ENCODE measurements at places on chromosomes 2 and 18.

DNA sequence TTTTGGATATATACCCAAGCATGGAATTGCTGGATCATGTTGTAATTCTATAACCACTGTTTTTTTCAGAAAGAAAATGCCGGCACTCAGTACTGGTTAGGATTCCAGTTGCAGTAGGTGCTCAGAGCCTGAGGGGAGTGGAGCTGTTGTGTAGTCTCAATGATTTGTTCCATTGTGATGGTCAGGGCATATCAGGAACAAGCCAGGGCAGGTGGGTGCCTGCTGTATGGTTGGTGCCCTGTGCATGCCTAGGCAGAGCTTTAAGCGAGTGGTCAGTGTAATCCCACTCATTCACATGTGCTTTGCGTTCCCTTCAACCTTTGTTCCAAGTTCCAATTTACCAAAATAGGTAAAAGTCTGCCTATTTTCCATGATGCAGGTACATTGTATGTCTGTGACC is 100.9 kb downstream of the FHOD3 start:
- no peak for DNase-seq

- DNase-seq, result no peak
Observed at GRCh38 chr2:239512054-239512453, 111.2 kb upstream of the HDAC4 start.

DNA sequence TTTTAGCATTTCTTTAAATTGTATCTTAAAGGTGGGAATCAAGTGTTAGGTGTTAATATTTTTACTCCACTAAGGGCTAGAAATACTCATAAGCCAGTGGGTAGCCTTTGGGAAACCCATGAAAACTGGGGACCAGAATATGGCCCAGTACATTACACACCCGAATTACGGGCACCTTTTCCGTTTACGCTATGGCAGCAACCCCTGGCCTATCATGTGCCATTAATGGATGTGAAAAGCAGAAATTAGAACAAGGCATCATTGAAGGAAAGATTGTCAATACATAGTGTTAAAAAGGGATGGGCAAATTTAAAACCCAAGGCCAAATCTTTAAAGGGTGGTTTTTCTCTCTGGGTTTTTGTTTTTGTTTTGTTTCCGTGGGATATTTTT is 781 bp downstream of the FARP2 start:
- no peak for DNase-seq

- DNase-seq, result no peak
Observed at GRCh38 chr18:67453901-67454300, 62.6 kb downstream of the DSEL start.

DNA sequence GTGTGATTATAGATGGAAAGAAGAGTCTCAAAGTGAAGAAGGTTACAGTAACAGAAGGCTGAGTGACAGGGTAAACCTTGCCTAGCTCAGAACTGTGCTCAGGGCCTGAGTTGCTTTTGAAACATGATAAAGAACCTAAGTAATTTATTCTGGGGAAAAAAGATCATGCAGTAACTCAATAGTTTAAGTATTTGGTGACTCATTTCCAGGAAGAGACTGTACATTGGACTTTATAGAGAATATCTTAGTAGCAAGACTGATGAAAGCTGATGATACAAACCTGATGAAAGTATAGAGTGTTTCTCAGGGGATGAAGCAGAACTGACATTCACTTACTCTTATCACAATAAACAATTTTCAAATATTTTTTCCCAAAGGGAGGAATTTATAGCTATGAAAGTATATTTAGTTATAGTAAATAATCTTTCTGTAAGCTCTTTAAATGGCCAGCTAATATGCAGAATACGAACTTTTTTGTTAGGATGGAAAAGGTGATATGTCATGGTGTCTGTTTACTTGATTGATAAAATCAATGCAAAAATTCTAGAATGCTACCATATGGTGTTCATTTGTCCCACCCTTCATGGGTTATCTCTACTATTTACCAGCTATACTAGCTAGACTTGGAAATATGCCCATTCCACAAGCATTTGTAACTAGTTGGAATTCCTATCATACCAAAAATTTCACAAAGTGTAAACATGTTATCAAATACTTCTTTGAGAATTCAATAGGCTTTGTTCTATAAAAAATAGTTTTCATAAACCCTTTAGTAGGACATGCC is 1265.5 kb upstream of the ACVR2A start:
- no peak for DNase-seq

DNA sequence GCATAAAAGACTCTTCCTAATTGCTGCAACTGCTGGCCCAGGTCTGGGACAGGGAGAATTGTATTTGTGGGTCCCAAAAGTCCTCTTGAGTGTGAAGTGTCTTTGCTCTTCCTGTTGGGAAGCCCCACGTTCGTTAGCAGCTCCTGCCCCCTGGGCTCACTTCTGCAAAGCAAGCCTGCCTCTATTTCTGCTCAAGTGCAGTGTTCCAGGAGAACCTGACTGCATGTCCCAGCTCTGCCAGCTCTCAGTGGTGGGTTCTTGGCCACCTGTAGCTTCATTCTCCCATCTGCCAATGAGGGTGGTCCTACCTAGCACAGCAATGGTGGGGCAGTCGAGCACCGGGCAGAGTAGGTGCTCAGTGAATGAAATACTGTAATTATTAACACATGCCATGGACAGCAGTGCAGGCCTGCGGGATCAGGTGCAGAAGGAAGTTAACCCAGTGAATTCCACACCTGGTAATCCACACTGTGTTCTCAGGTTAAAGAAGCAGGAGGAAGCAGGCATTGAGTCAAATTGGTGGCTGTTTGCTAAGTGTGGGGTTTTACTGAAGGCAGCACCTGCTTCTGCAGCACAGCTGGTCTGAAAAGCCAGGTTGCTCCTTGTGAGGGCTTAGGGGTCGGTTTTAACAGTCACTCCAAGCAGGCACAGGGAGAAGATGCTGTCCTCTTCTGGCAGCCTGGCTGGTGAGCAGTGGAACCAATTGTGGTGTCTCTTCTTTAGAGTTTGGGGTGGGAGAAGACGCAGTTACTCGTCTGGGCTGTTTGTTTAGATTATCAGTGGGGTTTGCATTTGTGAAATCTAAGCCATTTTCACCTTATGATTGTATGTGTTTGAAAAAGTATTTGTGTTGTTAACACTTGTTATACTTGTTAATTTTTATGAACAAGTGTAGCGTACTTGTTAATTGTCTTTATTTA is 54.3 kb downstream of the DGKD start:
- no peak for DNase-seq

DNA sequence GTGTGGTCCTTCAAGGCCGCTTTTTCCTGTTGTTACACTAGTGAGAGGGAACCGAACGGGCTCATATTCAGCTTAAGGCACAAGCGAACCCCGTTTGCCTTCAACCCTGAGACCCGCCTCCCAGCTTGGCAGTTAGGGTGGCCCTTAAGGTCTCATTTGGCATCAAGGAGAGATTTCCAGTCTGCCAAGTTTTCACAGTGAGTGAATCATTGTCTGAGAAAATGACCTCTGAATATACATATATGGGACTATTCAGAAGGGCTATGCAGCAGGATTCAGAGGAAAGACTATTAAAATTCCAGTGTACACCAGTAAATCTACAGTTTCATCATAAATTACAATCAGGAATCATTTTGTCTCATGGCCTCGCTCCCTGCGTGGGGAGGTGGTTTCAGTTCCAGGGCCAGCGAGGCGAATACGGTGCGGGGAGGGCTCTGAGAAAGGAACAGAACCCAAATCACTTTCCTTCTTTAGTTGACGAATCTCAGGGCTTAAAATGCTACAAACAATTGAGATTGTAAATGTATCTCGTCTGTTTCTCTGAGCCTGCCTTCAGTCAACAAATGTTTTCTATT is 231.4 kb downstream of the FAM210A start:
- DNase-seq, result no peak

- no peak for DNase-seq
Observed at GRCh38 chr2:72271766-72272641, 124.3 kb upstream of the CYP26B1 start.

DNA sequence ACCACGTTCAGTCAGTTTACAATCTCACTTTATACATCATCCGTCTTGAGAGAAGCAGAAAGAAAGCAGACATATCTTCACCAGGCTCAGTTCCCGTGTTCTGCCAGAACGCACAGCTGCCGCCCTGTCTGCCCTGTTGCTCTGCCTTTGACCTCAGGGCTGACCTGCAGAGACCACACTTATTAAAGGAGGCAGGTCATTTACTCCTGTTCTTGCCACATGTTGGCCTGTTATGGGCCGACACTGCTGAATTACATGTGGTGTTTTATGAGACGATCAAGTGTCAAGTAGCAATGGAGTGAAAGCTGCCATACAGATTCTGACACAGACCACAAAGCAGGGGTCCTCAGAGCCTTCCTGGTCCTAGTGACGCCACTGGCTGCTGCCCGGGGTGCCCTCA is 232.2 kb downstream of the TTC32 start:
- no peak for DNase-seq

- no peak for DNase-seq
Observed at GRCh38 chr2:41922177-41922576, 125.6 kb upstream of the PKDCC start.

GRCh38 chr2:144020047-144020446 is 499.9 kb downstream of the ZEB2 start:
- DNase-seq, result no peak

- no peak for DNase-seq
Observed at GRCh38 chr18:42752916-42753315, 362.6 kb downstream of the RIT2 start.

GRCh38 chr2:97913846-97914245 is 81.9 kb downstream of the TMEM131 start:
- no peak for DNase-seq

- no peak for DNase-seq
Observed at GRCh38 chr2:60806988-60807681, 51.1 kb downstream of the PAPOLG start.

DNA sequence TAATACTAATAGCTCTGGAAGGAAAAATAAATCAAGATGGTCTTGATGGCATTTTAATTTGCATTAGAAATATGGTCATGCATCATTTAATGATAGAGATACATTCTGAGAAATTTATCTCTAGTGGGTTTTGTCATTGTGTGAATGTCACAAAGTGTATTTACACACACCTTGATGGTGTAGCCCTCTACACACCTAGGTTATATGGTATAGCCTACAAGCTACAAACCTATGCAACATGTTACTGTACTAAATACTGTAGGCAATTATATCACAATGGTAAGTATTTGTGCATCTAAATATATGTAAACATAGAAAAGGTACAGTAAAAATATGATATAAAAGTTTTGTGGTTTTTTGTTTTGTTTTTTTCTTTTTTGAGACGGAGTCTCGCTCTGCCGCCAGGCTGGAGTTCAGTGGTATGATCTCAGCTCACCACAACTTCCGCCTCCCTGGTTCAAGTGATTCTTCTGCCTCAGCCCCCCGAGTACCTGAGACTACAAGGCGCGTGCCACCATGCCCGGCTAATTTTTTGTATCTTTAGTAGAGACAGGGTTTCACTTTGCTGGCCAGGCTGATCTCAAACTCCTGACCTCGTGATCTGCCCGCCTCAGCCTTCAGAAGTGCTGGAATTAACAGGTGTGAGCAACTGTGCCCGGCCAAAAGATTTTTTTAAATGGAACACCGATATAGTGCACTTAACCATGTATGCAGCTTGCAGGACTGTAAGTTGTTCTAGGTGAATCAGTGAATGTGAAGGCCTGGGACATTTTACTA is 83.7 kb upstream of the UBXN4 start:
- no peak for DNase-seq

GRCh38 chr18:38116716-38117115 is 551.1 kb upstream of the CELF4 start:
- DNase-seq, result no peak

- DNase-seq, result peak; percentile 63
Observed at GRCh38 chr2:96146153-96146880, 1.1 kb upstream of the DUSP2 start.

DNA sequence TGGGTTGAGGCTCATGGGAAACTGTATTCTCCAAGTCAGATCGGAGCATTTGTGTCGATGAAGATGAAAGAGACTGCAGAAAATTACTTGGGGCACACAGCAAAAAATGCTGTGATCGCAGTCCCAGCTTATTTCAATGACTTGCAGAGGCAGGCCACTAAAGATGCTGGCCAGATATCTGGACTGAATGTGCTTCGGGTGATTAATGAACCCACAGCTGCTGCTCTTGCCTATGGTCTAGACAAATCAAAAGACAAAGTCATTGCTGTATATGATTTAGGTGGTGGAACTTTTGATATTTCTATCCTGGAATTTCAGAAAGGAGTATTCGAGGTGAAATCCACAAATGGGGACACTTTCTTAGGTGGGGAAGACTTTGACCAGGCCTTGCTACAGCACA is 336.6 kb downstream of the PAX3 start:
- DNase-seq, result no peak

DNA sequence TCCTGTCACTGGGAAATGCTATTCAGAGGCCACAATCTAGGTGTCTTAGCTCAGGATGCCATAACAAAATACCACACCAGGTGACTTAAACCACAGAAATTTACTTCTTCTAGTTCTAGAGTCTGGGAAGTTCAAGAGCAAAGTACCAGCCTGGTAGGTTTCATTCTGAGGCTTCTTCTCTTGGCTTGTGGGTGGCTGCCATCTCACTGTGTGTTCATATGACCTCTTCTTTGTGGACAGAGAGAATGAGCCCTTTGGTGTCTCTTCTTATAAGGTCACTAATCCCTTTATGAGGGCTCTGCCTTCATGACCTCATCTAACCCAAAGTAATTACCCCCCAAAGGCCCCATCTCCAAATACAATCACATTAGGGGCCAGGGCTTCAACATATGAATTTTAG is 57.3 kb downstream of the RHOB start:
- no peak for DNase-seq

GRCh38 chr18:63817441-63818051 is 42.3 kb downstream of the SERPINB7 start:
- DNase-seq, result no peak

DNA sequence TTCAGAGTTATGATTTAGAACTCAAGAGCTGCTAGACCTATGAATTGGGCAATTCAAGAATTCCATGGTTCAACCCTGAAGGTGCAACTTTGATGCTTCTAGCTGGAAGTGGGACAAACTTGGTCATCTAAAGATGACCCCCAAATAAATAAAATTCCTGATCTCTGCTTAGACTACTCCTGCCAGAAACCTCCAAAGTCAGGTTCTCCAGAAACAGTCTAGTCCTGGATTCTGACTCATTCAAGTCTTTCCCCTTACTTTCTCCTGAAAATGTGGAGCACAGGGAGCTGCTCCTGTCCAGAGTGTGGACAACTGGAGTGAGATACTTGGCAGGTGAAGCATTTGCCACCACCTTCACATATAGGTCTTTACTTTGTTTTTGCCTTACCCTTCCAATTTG is 557.7 kb upstream of the TNP1 start:
- no peak for DNase-seq

DNA sequence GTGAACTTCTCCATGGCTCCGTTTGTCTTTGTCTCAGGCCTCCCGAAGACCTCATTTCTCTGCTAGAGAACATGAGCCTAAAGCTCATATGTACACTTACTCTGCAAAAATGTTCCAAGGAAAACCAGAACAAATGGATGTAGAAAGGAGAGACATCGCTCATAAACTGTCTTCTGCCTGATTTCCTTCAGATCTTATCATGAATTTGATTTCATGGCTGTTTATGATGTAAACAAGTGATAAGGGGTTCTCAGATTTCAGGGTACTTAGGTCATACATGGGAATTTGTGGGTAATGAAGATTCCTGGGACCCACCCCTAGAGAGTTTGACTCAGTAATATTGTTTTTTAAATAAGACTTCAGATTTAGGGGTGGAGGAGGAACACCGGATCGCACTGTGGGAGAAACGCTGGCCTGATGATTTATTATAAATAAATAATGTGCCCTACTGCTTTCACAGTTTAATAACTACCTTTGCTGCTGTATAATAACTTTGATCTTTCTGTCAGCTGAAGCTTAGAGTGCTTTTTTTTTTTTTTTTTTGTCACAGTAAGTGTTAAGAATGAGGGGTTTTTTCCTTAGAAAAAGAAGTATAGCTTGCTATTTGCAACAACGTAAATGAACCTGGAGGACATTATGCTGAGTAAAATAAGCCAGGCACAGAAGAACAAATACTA is 14.9 kb downstream of the AOX1 start:
- no peak for DNase-seq
